CD4-positive, alpha-beta T cell (primary cell): ENCODE measurements at places on chromosomes 6 and 20.

DNA sequence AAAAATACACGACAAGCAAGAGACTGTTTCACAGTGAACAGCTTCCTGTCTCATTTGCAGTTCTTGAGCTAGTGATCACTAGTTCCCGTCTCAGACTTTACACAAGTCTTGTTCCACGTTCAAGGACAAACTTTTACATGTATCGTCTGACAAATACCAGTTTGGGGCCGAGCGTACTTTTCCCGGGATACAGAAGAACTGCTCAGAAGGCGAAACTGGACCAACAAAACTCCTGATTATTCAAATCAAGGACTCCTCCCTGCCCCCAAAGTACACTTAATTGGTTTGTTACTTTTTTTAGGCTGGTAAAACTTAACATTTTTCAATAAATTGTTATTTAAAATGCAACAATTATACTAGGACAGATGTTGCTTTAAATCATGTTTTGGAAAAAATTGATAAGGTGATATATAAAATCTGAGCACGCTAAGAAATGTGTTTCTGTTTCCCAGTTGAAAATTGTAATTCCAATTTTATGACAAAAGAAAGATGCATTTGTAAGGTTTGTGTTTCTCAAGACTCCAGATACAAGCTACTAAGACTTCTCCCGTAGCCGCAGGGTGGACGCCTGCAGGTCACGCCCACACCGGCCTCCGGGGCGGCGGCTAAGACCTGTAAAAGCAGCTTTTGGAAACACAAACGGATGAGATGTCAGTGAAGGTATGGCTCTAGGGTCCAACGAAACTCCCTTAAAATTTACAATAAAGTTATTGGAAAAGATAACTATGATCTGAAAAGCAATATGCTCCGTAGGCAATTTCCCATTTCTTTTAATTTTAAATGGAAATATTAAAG lies 16.8 kb upstream of the TCFL5 start:
- no peaks in the 10 kb centered on the region for H3K27me3 ChIP-seq
- no peak for DNase-seq
- no peak overlapping the region for H3K4me3 ChIP-seq
- H3K27ac ChIP-seq: no peak overlapping the region
- peaks cover 22% of the 10 kb centered on the region for H3K36me3 ChIP-seq
- H3K4me1 ChIP-seq: peaks cover 25% of the 10 kb centered on the region

GRCh38 chr20:62896526-62896925 lies 29.8 kb downstream of the DIDO1 start:
- peaks cover 59% of the 10 kb centered on the region for H3K36me3 ChIP-seq
- H3K27me3 ChIP-seq: no peaks in the 10 kb centered on the region
- peaks cover 53% of the 10 kb centered on the region for H3K4me1 ChIP-seq

GRCh38 chr20:51339721-51340450 lies 202.6 kb downstream of the NFATC2 start:
- H3K4me1 ChIP-seq: peaks cover 6% of the 10 kb centered on the region
- H3K4me3 ChIP-seq: no peak overlapping the region
- H3K27ac ChIP-seq: no peak overlapping the region
- no peak for DNase-seq
- H3K36me3 ChIP-seq: no peaks in the 10 kb centered on the region

DNA sequence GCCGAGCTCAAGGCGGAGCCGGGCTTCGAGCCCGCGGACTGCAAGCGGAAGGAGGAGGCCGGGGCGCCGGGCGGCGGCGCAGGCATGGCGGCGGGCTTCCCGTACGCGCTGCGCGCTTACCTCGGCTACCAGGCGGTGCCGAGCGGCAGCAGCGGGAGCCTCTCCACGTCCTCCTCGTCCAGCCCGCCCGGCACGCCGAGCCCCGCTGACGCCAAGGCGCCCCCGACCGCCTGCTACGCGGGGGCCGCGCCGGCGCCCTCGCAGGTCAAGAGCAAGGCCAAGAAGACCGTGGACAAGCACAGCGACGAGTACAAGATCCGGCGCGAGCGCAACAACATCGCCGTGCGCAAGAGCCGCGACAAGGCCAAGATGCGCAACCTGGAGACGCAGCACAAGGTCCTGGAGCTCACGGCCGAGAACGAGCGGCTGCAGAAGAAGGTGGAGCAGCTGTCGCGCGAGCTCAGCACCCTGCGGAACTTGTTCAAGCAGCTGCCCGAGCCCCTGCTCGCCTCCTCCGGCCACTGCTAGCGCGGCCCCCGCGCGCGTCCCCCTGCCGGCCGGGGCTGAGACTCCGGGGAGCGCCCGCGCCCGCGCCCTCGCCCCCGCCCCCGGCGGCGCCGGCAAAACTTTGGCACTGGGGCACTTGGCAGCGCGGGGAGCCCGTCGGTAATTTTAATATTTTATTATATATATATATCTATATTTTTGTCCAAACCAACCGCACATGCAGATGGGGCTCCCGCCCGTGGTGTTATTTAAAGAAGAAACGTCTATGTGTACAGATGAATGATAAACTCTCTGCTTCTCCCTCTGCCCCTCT lies 1.1 kb downstream of the CEBPB start:
- no peaks in the 10 kb centered on the region for H3K27me3 ChIP-seq
- DNase-seq: peak; percentile 37
- H3K4me3 ChIP-seq: peak overlapping the region; percentile 75
- peaks cover 8% of the 10 kb centered on the region for H3K36me3 ChIP-seq

DNA sequence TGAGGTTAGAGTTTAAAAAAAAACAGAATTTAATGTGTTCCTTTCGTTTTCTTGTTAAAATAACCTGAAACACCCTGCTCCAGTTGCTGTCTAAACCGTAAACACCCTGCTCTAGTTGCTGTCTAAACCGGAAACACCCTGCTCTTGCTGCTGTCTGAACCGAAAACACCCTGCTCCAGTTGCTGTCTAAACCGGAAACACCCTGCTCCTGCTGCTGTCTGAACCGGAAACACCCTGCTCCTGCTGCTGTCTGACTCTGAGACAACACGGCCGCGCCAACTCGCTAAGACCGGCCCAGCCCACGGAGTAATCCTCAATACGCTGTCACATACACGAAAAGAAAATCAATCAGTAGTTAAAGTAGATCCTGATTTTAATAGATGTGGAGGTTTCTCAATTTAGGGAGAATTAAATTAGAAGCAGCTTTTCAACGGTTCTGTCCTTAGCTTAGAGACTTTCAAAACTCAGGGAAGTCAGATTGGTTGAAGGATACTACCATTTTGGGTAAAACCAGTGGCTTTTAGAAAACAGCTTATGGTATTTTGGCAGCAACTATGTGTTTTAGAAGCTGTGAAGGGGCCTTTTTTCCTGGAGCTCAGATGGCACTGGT lies 98.3 kb downstream of the RAMACL start:
- H3K36me3 ChIP-seq: no peaks in the 10 kb centered on the region
- H3K4me1 ChIP-seq: peaks cover 36% of the 10 kb centered on the region
- DNase-seq: peak; percentile 63
- H3K27ac ChIP-seq: peak overlapping the region; percentile 74
- H3K27me3 ChIP-seq: no peaks in the 10 kb centered on the region
- peak overlapping the region; percentile 28 for H3K4me3 ChIP-seq

DNA sequence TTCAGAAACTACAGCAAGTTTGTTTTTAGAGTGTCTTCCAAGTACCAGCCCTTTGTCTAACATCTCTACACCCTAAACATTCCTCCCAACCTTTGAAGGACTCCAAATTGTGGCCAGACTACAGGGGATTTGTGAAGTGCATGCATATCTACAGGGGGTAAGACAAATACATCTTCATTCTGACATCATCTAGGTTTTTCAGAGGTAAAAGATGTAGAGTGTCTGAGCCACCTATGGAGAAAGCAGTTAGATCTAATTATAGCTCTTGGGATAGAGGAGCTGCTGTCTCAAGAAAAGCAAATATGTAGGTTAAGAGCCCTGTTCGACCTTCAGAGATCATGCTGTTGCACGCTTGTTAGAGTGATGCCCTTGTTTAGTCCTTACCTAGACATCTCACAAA lies 617.7 kb upstream of the AGPAT4 start:
- H3K4me1 ChIP-seq: no peaks in the 10 kb centered on the region
- no peak for DNase-seq
- no peak overlapping the region for H3K27ac ChIP-seq
- H3K27me3 ChIP-seq: no peaks in the 10 kb centered on the region
- no peak overlapping the region for H3K4me3 ChIP-seq

- H3K27me3 ChIP-seq: no peaks in the 10 kb centered on the region
- no peak overlapping the region for H3K27ac ChIP-seq
- H3K4me1 ChIP-seq: no peaks in the 10 kb centered on the region
- H3K36me3 ChIP-seq: no peaks in the 10 kb centered on the region
- no peak for DNase-seq
- H3K4me3 ChIP-seq: no peak overlapping the region
These were observed 1444.3 kb upstream of the ADGRB3 start for GRCh38 chr6:67190733-67191132.

DNA sequence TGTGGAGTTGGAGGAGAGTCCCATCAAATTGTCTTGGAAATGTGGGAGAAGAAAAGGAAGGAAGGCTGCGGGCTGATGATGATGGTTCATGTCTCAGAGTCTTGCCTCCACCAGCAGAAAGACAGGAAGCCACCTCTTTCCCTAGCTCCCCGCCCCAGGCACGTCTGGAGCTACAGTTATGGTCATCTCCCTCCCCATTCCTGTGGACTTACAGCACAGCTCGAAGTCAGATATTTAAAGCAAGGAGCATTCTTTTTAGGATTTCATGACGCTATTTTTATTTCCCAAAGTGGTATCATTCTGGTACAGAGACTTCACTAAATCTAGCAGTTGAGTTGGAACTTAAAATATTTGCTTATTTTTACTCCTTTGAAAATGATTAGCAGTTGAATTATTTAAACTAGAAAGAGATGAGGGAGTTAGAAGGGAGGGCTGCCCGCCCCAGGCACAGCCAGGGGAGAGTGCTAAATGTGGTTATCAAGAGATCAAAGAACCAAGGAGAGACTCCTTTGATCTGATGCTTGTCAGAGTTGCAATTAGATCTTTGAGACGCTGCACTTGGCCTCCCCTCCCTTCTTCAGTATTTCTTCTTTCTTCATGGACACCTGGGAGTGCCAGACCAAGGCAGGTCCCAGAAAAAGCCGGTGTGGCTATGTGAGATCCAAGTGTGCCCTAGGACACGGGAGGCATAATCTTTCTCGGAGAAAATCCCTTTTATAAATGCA lies 199.9 kb upstream of the SOX4 start:
- H3K27me3 ChIP-seq: no peaks in the 10 kb centered on the region
- H3K36me3 ChIP-seq: no peaks in the 10 kb centered on the region
- no peak for DNase-seq

DNA sequence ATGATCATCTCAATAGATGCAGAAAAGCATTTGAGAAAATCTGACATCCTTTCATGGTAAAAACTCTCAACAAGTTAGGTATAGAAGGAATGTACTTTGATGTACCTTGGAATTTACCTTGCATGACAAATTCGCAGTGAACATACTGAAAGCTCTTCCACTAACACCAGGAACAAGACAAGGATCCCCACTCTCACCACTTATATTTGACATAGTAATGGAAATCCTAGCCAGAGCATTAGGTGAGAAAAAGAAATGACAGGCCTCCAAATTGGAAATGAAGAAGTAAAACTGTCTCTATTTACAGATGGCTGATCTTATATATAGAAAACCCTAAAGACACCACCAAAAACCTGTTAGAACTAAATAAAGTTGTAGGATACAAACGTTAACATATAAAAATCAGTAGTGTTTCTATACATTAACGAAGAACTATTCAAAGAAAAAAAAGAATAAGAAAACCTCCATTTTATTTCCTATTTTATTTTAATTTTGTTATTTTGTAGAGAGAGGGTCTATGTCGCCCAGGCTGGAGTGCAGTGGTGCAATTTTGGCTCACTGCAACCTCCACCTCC lies 26.9 kb downstream of the PCNA start:
- H3K4me1 ChIP-seq: peaks cover 9% of the 10 kb centered on the region
- H3K4me3 ChIP-seq: no peak overlapping the region
- H3K27ac ChIP-seq: no peak overlapping the region
- peaks cover 15% of the 10 kb centered on the region for H3K36me3 ChIP-seq
- no peaks in the 10 kb centered on the region for H3K27me3 ChIP-seq

GRCh38 chr6:109595998-109596397 lies 95.0 kb downstream of the AK9 start:
- DNase-seq: peak; percentile 7
- H3K4me1 ChIP-seq: no peaks in the 10 kb centered on the region
- no peaks in the 10 kb centered on the region for H3K36me3 ChIP-seq
- no peaks in the 10 kb centered on the region for H3K27me3 ChIP-seq
- H3K4me3 ChIP-seq: no peak overlapping the region

DNA sequence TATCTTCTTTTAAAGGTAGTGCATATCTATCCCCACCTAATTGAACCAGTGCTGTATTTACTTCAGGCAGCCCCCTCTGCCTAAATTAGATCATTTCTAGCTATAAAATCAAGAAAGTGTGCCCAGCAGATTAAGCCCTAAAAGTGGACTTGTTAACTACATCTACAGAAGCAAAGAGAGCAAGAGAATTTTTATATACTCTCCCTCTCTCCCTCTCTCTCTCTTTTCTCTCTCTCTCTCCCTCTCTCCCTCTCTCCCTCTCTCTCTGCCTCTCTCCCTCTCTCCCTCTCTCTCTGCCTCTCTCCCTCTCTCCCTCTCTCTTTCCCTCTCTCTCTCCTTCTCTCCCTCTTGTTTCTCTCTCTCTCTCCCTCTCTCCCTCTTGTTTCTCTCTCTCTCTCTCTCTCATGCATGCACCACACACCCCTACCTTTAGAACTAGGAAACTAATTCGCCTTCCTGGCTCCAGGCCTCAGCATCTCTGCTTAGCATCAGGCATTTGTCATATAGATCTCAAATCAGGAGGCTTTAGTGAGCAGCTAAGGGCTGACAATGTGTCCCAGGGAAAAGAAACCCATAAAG lies 71.4 kb downstream of the FOXA2 start:
- H3K27me3 ChIP-seq: no peaks in the 10 kb centered on the region
- H3K4me1 ChIP-seq: no peaks in the 10 kb centered on the region
- no peaks in the 10 kb centered on the region for H3K36me3 ChIP-seq
- DNase-seq: no peak

DNA sequence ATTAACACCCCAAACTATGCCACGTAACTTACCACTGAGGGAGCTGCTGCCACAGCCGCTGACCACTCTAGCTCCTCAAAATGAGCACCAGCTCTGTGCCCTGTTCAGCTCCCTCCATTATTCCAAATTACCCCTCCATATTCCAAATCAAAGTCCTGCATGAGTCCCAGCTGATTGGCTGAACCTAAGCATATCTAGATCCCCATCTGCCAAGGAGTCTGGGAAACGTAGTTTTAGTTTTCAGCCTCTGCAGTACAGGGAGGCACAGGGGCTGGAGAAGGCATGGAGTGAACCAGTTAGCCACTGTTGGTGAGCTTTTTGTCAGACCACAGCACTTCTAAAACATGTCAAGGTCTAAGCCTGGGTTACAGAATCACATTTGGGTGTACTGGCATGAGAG lies 15.9 kb downstream of the UNC5CL start:
- H3K27me3 ChIP-seq: no peaks in the 10 kb centered on the region
- H3K4me1 ChIP-seq: peaks cover 10% of the 10 kb centered on the region
- H3K27ac ChIP-seq: no peak overlapping the region
- no peak overlapping the region for H3K4me3 ChIP-seq

GRCh38 chr20:11001764-11002540 lies 328.2 kb upstream of the JAG1 start:
- no peaks in the 10 kb centered on the region for H3K4me1 ChIP-seq
- H3K4me3 ChIP-seq: no peak overlapping the region
- H3K36me3 ChIP-seq: no peaks in the 10 kb centered on the region
